ENCODE measurements at places on chromosomes 3 and 15.

DNA sequence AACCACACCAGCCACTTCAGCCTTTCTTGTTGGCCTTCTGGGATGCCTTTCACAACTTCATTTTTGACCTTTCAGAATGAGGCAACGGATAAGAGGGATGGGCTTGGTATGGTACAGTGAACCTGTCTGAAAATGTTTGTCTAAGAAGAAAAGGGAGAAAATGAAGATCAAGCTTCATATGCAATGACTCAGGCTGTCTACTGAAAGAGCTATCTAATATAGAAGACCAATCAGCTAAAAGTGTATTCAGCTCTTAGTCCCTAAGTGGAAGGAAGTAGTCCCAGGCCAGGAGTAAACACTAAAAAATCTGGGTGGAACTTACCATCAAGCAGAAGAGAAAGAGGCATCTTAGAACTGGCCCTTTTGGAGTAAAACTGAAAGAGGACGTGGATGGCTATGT, 12.2 kb upstream of the UPK1B start:
- no peak for DNase-seq

- DNase-seq = no peak
Measured at GRCh38 chr3:130825762-130826299, 68.1 kb upstream of the ATP2C1 start.

DNA sequence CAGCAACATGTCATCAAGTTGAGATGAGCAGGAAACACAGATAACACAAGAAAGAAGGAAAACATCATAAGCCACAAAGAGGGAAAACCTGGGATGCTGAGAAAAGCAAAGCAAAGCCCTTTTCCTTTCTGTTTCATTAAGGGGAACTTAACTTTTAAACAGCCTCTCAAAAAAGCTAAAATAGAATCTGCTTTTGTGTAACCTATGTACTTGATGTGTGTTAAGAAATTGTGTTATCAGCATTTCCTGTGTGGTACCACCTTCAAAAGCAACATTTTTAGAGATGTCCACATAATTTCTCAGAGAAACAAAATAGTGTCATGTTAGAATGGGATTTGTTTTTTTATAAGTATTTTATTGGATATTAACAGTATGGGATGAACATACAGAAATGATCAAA, 206.2 kb downstream of the IL20RB start:
- no peak for DNase-seq

DNA sequence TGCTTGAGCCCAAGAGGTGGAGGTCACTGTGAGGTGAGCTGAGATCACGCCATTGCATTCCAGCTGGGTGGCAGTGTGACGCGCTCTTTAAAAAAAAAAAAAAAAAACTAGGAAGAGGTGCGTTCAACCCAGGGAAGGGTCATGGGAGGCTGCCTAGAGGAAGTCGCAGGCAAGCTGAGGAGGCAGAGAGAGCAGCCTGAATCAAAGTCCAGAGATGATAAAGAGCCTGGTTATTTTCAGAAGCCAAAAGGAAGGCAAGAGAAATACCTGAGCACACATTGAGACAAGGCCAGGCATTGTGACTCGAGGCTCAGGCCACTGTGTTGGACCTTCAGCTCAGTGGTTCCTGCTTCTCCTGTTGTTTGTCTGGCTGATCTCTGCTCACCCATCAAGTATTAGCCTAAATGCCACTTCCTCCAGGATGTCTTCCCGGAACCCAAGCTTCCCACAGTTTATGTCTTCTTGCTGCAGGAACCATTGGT, 16.1 kb upstream of the GCNT3 start:
- DNase-seq = no peak

- DNase-seq = no peak
Measured at GRCh38 chr3:52039846-52040245, 16.5 kb downstream of the DUSP7 start.

- no peak for DNase-seq
Measured at GRCh38 chr3:59803268-59803667, 753.4 kb upstream of the CFAP20DC start.

DNA sequence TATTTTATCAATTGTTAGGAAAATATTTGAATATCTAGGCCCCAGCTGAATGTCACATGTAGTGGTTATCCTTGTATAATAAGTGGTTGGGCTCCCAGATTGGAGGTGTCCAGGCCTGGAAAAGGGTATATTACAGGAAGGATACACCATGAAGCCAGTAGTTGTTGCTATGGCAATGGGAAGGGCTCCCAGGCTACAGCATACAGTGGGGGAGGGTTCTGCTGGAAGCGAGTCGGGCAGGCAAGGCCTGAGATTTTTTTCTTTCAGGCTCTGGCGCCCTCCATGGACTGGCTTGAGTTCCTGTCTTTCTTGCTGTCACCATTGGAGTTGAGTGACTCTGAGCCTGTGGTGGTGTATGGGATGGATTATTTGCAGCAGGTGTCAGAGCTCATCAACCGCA, 8.9 kb downstream of the ECE2 start:
- DNase-seq = peak; percentile 91

GRCh38 chr3:169404520-169404890, 259.0 kb downstream of the MECOM start:
- DNase-seq = no peak

- DNase-seq = no peak
Measured at GRCh38 chr3:184645336-184645735, 66.5 kb downstream of the MAGEF1 start.

DNA sequence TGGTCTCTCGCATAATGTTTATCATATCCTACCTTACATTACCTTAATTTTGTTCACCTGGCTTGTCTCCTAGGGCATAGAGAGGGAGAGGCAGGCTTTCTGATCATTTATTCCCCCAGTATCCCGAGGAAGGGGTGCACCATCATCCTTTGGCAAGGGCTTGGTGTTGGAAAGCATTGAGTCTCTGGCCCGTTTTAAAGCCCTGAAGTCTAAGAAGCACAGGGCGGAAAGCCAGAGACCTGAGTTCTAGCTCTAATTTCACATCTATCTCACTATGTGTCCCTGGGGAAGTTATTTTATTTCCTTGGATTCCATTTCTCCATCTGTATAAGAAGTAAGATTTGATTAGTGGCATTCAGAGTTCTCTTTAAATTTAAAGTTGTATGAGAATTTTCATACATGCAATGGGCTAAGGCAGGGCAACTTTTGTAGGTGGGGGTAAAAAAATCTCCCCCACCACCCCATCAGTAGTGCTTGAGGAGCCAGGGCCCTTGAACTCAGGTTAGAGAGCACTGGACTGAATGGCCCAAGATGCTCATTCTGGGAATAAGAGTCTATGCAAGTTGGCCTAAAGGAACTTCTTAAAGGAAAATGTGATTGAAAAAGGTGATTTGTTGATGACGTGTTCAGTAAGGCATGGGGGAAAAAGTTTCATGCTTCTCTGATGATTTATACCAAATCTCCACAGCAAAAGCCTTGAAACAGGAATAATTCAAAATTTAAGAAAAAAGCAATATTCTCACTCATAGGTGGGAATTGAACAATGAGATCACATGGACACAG, 10.1 kb downstream of the TMC3 start:
- no peak for DNase-seq

DNA sequence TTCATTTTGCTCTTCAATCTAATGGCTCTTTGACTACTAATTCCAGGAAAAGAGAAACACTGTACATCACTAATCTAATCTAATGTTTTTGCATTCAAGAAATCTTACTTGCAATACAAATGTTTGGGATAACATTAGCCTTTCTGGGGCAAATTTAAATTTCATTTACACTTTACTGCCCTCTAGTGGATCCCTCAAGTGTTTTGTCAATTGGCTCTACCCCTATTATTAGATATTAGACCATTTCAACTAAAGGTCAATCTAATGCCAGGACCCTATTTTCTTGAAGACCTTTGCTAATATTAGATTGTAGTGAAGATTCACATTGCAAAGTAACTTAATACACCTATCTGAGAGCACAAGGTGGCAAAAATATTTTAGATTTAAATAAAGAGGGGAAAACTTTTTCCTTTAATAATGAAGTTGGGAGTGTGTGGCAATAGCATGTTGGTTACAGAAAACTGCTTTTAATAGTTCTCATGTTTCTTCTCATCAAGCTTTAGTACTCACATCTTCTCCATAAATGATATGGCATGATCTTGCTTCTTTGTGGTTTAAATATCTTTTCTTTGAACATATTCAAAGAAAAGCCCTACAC, 5.0 kb downstream of the C2CD4A start:
- DNase-seq = peak; percentile 35

GRCh38 chr3:125042725-125043406, 12.9 kb downstream of the HEG1 start:
- no peak for DNase-seq

- DNase-seq = no peak
Measured at GRCh38 chr3:153032891-153033290, 129.1 kb upstream of the RAP2B start.

GRCh38 chr3:50539356-50540286, 27.9 kb downstream of the C3orf18 start:
- no peak for DNase-seq

GRCh38 chr3:41190509-41191284, 8.6 kb upstream of the CTNNB1 start:
- DNase-seq = no peak

DNA sequence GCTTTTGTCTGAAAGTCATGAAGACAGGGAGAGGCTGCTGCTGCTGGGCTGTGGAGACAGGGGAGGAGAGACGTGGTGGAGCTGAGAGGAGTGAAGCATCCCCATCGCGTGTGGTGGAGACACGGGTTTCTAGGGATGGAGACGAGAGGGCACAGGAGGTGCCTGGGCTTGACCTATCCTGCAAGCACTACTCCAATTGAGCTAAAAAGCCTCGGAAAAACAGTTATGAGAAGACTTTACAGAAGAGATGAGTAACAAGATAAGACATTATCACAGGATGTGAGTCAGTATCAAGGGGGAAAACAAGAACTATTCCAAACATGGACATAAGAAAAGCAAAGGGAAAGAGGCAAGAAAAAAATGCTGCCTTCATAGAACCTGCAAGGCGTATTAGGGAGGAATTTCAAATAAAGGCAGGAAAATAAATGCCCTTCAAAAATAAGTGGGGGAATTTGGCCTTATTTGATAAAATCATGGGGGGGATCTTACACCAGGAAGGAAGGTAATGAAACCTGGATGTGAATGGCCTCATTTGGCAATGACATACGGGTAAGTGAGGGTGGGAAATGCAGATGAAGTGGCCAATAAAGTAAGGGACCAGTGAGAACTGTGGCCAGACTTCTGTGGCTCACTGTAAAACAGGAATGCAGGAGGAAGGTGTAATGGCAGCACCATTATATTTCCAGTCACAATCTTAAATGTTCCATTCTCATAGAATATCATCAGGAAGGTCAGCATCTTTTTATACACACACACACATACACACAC, 97.9 kb downstream of the PLD1 start:
- peak; percentile 45 for DNase-seq

DNA sequence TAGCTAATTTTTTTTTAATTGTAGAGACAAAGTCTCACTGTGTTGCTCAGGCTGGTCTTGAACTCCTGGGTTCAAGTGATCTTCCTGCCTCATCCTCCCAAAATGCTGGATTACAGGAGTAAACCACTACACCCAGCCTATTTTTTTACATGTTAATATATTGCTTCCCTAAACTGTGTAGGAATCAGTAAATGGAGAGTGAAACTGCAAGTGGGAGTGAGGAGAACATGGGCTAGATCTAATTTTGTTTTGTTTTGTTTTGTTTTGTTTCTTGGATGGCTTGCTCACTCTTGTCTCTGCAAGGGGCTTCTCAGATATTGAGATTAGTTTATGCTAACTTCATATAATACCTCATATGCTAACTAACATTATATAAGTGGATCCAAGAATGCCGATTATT, 31.5 kb downstream of the PARP15 start:
- DNase-seq = no peak

DNA sequence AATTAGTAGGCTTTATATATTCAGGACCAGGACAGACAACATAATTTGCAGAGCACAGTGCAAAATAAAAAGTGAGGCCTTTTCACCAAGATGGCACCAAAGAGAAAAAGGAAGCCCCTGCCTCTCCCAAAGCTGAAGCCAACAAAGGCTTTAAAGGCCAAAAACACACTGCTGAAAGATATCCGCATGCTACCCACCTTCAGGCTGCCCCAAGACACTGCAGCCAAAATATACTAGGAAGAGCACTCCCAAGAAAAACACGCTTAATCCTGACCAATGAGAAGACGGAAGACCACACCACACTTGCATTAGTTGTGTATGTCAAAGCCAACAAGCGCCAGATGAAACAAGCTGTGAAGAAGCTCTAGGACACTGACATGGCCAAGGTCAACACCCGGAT, 38.0 kb downstream of the PIK3CB start:
- DNase-seq = no peak

GRCh38 chr15:91698241-91698640, 155.3 kb upstream of the SLCO3A1 start:
- DNase-seq = no peak

GRCh38 chr3:132606085-132606484, 9.0 kb downstream of the ACKR4 start:
- DNase-seq = peak; percentile 10

All from hepatic stellate cell (primary cell).